ENCODE measurements at places on chromosomes 6 and 20.

DNA sequence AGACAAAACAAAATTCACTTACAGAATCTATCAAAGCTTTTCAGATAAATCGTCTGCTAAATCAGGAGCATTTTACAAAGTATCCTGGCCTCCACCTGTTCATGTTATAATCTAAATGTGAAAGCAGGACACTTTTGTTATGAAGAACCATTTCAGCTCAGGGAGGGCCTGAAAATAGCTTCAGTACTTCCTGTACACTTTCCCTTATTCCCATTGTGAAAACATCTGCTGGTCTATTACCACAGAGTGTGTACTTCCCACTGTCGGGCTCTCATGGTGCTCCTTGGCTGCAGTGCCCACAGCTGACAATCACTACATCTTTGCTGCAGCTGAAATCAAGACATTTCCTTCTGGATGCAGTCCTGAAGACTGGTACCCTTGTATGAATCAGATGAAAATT lies 128.1 kb downstream of the OPRM1 start:
- DNase-seq, result no peak

- no peak for DNase-seq
Observed at GRCh38 chr6:14240411-14241166, 123.0 kb downstream of the CD83 start.

DNA sequence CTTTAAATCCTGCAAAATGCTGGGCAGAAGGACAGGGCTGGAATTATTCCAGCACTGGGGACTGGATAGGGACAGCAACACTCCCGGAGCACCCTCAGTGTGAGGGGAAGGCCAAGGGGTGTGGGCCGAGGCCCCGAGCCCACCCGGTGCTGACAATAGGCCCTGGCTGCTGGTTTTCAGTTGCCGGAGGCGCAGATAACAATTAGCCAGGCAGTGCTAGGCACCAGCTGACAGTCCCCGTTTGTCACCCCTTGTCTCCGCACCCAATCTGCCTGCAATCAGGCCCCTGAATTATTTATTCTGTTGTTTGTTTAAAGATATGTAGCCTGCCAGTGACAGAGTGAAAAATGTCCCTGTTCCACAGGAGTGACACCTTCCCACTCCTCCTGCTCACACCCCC lies 120.0 kb downstream of the GRM4 start:
- DNase-seq, result no peak

- DNase-seq, result no peak
Observed at GRCh38 chr6:84774157-84774984, 10.0 kb upstream of the TBX18 start.

GRCh38 chr20:17579369-17580039 lies 9.6 kb downstream of the DSTN start:
- DNase-seq, result no peak

DNA sequence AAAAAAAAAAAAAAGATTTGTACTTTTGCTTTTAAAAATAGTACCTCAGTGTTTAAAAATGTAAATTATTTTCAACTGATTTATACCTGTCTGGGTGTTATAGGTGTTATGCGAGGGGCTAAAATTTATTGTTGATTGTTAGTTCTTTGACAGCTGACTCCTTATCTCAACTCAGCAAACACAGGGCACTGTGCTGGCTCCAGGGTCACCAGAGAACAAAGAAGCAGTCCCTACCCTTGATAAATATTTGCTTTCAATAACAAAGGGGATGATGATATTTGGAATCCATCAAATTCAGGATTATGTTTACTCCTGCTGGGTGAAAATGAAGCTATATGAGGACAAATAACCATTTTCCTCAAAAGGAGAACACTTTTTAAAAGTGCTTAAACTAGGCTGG lies 34.2 kb upstream of the KAT14 start:
- no peak for DNase-seq

DNA sequence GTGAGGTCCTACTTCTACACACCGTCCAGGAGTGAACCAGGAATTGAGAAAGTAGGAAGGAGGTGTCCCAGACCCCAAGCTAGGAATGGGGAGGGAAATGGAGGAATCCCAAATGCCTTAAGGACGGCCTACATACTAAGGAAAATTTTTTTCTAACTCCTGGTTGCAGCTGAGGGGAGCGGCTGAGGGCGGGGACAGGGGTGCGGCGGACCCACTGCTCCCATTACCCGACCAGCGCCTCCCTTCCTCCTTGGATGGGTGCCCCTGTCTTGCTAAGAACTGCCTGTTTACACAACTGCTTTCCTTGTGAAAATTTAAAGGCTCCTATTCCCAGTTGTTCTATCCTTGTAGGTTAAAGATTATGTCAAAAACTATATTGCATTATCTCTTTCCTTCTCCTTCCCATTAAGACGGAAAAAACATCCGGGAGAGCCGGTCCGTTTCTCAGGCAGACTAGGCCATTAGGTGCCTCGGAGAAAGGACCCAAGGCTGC lies 699 bp upstream of the HSPA1B start:
- no peak for DNase-seq

- DNase-seq, result no peak
Observed at GRCh38 chr6:62236784-62237183, 49.2 kb downstream of the KHDRBS2 start.

GRCh38 chr20:17822039-17822438 lies 122.3 kb downstream of the BANF2 start:
- peak; percentile 45 for DNase-seq

DNA sequence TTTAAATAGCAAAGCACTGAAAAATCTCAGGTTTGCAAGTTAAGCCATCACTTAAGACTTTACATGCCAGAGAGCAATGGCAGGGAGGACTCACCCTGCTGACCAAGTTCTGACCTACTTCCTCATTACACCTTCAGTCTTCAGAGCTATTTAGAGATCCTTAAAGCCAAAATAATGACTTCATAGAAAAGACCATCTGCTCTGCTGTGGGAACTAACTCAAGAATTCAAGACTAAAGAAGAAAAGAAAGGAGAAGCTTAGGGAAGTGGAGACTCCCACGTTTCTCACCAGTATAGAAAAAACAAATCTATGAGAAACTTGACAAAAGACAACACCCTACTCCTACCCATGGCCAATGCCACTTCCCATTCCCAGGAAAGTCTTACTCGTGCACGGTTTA lies 28.6 kb downstream of the XPO5 start:
- DNase-seq, result no peak

GRCh38 chr6:2899596-2899995 lies 3.5 kb downstream of the SERPINB9 start:
- no peak for DNase-seq

- DNase-seq, result no peak
Observed at GRCh38 chr6:162119341-162119740, 608.2 kb downstream of the PRKN start.

DNA sequence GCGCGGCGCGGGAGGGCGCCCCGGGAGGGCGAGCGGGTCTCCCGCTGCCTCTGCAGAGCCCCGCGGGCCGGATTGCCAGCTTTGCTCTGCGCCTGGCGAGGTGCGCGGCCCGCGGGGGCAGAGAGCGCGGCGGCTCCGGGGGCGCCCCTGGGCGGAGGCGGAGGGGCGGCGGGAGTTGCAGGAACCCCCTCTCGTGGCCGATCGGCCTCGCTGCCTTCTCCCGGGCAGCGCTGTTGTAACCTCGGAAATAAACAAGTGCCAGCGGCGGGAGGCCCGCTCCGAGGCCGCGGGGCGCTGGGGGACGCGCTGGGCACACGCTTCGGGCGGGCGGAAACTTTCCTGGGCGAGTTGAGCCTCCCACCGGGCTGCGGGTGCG lies 1.2 kb downstream of the CDH4 start:
- no peak for DNase-seq

GRCh38 chr6:131693384-131693783 lies 7.8 kb downstream of the OR2A4 start:
- no peak for DNase-seq

- no peak for DNase-seq
Observed at GRCh38 chr6:4973982-4974745, 29.7 kb downstream of the RPP40 start.

- DNase-seq, result no peak
Observed at GRCh38 chr6:99416892-99417767, 8.0 kb downstream of the PNISR start.

DNA sequence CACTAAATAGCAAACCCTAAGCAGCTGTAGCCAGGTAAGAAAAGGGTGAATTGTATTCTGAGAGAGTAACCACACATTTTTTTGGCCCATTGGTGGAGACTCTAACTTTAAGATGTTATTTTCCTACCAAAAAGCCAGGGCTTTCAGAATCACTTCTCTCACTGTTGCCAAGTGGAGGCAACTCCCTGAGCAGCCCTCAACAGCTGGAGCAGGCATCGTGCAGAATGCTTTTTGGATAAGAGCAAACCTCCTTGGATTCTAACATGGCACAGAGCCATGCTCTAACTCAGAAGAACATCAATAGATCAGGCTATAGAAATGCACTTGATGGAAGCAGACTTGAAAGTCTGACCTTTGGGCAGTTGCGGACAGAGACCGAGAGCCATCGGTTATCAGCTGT lies 722.2 kb upstream of the CHD6 start:
- DNase-seq, result no peak

- DNase-seq, result no peak
Observed at GRCh38 chr6:10413262-10413849, 1.5 kb downstream of the TFAP2A start.

All from GM12864 (cell line).